ENCODE measurements at places on chromosomes 3 and 15. TPM values are rescaled to one million over a fixed set of nuclear protein-coding genes. Genes with fewer than 3 reads are reported as not detected.

ZMYND10 gene
- total RNA-seq: 0.32 TPM

C15orf40 gene
- 3.0 TPM for total RNA-seq

ABI3BP gene
- total RNA-seq: 54.3 TPM

CLDN11 gene
- total RNA-seq: 169 TPM

CKMT1B gene
- not detected for total RNA-seq

TEX55 gene
- total RNA-seq: not detected

PLEKHO2 gene
- 25.2 TPM for total RNA-seq

SOX14 gene
- total RNA-seq: not detected

ALPK3 gene
- 9.1 TPM for total RNA-seq

SPTSSB gene
- total RNA-seq: not detected

CD200R1 gene
- total RNA-seq: not detected

GOLGA6L4 gene
- 0.97 TPM for total RNA-seq

MRPS22 gene
- total RNA-seq: 110 TPM

SEMA7A gene
- 3.2 TPM for total RNA-seq

RPL39L gene
- 40.3 TPM for total RNA-seq

TRPM1 gene
- under 0.01 TPM for total RNA-seq

MUSTN1 gene
- not detected for total RNA-seq

C15orf39 gene
- 4.0 TPM for total RNA-seq

HRG gene
- not detected for total RNA-seq

PPP1R14D gene
- total RNA-seq: not detected

IGSF10 gene
- under 0.01 TPM for total RNA-seq

AMIGO3 gene
- 0.32 TPM for total RNA-seq

QARS1 gene
- total RNA-seq: 271 TPM

SLC25A38 gene
- 16.9 TPM for total RNA-seq
